ENCODE measurements at places on chromosomes 4 and X.

DNA sequence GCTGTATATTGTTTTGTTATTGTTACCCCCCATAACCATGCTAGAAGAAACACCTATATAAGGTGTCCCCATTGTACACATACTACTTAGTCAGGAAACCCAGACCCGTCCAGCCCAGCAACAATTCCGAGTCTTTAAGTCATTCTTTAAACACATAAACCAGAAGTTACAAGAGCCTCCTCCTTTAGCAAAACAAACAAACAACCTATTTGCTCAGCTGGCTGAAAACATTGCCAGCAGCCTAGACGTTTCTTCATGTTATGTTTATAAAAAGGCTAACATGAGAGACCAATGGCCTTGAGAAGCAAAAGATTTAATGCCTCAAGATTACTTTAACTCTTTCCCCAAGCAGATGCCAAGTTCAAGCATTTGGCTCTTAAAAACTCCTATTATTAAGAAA is 1.4 kb downstream of the ACOX3 start:
- DNase-seq, result no peak

- DNase-seq, result no peak
These were observed 62.6 kb downstream of the COQ2 start for GRCh38 chr4:83221897-83222441.

DNA sequence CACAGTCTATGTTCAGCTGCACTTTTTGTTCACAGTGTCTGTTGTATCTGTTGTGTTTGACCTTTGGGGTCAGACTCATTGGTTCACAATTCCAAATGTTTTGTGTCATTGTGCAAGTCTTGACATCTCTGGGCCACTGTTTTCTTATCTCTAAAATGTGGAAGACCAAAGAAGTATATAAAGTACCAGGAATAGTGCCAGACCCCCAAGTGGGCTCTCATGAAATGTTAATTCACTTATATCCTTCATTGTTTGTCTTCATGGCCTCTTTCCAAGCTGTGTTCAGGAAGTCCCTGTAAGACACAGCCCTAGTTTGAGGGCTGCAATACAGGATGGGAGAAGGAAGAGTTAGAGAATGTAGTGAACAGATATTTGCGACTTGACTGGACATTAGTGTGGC is 468.3 kb upstream of the BOD1L1 start:
- DNase-seq, result no peak

GRCh38 chr4:52107336-52107735 is 56.2 kb downstream of the SPATA18 start:
- DNase-seq, result no peak

DNA sequence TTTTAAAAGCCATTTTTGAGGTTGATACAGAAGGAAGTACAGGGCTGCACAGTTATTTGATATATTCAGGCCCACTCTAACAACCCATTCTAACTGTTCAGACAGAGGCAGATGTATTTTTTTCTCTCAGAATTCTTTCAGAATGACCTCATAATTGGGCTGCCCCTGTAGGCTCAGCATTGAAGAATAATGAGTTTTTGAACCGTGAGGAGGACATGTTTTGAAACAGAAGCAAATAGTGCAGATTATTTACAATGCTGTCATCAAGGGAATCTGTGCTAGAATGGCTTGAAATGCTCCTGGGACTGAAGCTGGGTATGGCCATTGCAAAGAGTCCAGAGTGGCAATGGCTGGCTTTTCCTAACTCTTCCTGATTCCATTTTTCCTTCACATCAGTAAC is 158.1 kb downstream of the SOX3 start:
- no peak for DNase-seq

DNA sequence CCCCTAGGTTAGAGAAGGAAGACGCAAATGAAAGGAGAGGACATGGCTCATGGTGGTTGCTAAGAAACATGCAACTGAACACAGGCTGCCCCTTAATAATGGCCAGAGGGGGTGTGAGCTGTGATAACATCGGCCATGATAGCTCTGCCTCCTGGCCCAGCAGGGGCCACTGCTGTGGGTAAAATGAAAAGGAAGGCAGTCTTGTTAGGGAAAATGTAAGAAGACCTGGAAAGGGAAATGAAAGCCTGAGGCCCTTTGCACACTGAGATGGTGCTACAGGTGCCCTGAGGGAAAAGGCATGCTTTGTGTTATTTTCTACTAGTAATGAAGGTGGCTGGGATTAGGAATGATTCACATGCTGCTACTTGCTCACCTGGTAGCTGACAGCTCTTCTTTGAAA is 123.6 kb upstream of the MID1 start:
- DNase-seq, result no peak

DNA sequence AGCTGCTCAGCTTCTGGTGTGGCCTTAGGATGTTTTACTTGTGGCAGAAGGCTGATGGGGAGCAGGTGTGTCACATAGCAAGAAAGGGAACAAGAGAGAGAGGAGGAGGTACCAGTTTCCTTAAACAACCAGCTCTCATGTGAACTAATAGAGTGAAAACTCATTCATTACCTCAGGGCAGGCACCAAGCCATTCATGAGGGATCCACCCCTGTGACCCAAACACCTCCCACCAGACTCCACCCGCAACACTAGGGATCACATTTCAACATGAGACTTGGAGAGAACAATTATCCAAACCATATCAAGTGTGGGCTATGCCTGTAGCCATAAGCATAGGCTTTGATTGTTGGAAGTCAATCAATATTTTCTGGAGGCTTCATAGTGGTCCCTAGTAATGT is 56.0 kb downstream of the GSX2 start:
- no peak for DNase-seq

GRCh38 chr4:23483320-23483960 is 406.4 kb downstream of the PPARGC1A start:
- no peak for DNase-seq

DNA sequence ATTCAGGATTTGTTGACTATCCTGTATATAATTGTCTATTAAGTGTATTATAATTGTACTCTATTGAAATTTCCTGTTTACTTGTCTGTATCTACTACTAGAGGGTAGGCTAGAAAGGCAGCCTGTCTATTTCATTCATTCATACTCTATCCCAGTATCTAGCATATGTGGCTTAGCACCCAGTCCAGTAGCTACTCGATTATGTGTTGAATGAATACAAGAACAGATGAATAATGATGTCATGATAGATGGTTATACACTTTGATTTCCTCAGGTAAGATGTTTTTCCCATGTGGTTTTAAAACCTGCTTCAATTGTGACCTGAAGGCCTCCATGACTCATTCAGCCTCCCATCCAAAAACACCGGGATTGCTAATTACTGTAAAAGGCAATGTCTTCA is 68.0 kb downstream of the IL21 start:
- no peak for DNase-seq

- no peak for DNase-seq
These were observed 71.3 kb downstream of the HTRA3 start for GRCh38 chr4:8340781-8341241.

GRCh38 chr4:74335341-74336021 is 27.2 kb downstream of the EPGN start:
- DNase-seq, result no peak

DNA sequence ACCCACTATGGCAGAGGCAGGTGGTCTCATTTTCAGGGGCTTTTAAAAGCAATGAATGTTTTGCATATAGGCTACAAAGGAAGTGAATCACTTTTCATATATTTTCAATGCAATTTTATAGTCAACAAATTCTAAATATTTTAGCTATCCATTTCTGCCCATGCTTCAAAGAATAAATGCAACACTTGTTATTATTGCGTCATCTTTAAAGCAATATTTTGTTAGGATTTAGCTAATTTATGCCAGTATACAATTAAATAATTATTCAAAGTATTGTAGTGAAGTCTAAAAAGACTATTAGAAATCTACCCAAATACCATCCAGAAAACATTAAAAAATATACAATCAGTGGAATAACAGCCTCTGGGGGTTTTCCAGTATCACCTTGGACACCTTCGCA is 509.1 kb upstream of the SPANXN1 start:
- DNase-seq, result no peak

- no peak for DNase-seq
These were observed 120.2 kb upstream of the BANK1 start for GRCh38 chr4:101670370-101670769.

GRCh38 chr4:158274636-158275035 is 64.3 kb downstream of the TMEM144 start:
- no peak for DNase-seq

DNA sequence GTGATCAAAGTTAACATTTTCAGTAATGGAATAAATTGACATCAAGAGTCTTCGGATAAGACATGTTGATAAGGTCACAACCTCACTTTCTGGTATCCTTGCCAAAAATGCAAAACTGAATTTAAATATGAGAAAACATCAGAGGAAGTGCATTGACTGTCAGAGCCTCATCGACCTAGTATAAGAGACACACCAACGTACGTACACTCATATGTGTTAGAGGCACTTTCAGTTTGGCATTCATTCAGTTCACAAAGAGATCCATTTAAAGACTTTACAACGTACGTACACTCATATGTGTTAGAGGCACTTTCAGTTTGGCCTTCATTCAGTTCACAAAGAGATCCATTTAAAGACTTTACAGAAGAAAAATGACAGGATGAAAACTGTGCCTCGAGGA is 280.3 kb downstream of the INPP4B start:
- DNase-seq, result peak; percentile 80

- no peak for DNase-seq
These were observed 202.1 kb downstream of the GPC3 start for GRCh38 chrX:133783274-133783673.

- no peak for DNase-seq
These were observed 318.6 kb downstream of the OPHN1 start for GRCh38 chrX:68114573-68115129.

DNA sequence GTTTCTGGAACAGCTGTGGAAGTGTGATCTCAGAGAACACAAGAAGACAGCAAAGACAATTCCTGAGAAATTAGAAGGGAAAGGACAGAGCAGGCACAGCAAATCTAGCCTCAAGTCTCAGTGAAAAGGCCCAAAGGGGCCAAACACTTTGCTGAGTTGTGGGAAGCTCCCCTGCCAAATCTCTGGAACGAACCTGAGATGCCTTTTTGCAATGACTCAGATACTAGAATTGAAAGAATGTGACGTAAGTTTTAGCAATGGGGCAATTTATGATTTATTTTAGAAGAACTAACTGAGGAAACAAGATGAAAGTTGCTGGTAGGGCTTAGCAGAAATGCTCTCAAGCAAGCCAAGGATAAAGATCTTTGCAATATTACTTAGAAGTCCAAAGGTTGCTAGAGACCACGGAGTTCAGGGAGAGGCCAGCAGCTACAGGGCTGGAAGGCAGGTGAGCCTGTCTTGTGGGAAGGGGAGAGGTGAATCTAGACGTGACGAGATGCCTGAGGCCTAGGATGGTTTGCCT is 92.8 kb downstream of the AMELX start:
- DNase-seq, result no peak

- no peak for DNase-seq
These were observed 70.1 kb downstream of the NBDY start for GRCh38 chrX:56798866-56799758.

- DNase-seq, result no peak
These were observed 22.8 kb upstream of the KIAA1210 start for GRCh38 chrX:119150163-119151050.

DNA sequence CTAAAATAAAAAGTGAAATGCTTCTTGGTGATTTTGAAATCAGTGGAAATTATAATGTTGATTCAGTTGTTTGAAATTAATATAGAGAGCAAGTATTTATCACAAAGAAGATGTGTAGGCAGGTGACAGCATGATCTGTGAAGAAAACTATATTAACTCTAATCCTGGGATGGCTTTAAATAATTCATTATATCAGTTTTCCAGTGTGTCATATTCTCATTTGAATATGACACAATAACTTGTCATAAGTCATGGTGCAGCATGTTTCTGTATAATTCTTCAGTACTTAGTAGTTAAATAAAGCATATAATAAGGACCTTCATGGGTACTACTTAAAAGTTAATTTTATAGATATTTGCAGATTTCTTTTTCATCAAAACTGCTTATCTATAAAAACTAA is 573.6 kb downstream of the INPP4B start:
- no peak for DNase-seq

- no peak for DNase-seq
These were observed 265.4 kb downstream of the COL25A1 start for GRCh38 chr4:109037026-109037425.

GRCh38 chrX:11180571-11180970 is 69.4 kb downstream of the HCCS start:
- no peak for DNase-seq

DNA sequence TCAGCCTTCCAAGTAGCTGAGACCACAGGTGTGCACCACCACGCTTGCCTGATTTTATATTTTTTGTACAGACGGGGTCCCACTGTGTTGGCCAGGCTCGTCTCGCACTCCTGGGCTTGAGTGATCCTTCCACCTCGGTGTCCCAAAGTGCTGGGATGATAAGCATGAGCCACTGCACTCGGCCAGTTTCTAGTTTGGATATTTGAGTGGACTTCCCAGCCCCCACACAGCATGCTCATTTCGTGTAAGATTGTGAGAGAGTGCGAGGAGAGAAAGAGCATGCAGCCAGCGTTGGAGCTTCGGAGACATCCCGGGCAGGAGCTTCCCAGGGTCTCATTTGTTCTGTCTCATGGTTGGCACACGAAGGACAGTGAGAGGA is 31.8 kb downstream of the ARSD start:
- no peak for DNase-seq

DNA sequence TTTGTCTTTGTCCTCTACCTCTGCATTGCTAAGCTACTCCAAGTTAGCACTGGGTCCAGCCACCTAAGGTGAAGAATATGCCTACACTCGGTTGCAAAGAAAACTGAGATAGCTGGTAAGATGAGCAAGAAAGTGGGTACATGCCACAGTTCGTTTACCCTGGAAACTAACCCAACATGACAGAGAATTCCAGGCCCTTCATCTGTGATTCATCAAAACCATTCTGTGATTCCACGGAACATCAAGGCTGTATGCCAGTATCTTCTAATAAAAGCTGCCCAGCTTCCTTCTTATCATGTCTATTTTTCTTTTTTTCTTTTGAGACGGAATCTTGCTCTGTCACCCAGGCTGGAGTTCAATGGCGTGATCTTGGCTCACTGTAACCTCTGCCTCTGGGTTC is 58.7 kb upstream of the SPANXC start:
- no peak for DNase-seq

DNA sequence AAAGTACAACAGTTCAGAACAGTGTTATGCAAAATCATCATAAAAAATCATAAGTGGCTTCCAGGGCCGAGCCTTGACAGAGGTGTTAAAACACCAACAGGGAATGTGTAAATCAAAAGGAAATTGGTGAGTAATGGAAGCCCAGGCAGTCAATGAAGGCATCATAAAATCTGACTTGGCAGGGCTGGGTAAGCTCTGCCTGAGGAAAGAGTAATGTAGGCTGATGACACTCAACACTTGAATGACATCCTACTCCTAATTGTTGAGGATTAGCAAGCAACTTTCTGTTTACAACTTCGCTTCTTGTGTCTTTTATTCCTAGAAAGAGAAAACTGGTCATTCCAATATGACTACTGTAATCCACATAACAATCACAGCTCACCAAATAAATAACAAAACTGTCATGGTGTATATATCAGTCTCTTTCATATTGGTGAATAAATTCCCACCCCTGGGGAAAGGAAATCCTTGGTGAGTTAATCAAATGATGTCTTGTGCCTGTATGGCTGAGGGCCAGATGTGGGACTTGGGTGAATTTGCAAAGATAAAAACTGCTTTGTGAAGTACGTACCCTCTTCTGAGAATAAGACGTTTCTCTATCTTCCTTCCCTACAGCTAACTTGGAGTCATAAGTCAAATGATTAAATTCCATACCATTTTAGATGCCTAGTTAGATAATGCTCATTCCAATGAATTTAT is 196.8 kb downstream of the DCHS2 start:
- DNase-seq, result no peak
